ENCODE measurements at places on chromosomes 2 and 18. TPM values are rescaled to one million over a fixed set of nuclear protein-coding genes. Genes with fewer than 3 reads are reported as not detected.

DNA sequence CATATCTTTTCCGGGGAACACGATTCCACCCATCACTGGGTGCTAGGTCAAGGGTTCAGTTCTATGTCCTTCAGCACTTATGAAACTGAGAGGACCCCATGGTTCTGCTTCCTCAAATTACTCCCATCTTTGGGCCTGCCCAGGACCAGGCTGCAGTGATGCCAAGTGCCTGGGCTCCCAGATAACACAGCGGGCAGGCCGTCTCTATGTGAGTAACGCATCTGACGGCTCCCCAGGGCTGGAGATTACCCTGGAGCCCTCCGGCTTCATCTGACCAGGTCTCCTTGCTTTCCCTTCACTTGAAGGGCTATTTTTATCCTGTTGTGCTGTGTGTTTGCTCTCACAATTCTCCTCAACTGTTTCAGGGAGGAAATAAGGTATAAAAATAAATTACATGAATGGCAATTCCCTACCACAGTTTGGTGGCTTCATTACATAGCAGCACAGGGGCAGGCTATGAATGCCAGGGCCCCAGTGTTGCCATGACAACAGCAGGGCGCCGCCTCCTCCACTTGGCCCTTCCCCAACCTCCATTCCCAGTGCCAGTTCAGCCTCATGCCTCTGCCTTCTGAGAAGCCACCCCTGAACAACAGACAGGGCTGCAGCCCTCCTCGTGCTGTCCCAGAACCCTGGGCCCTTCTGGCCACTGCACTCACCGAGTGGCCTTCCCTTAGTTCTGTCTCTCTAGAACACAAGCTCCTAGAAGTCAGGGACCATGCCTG, 25.4 kb upstream of the TMEM131 start:
- DNase-seq: no peak

GRCh38 chr18:23871410-23871809, 143.1 kb upstream of the TTC39C start:
- no peak for DNase-seq

GRCh38 chr2:238142382-238143205, 4.1 kb downstream of the KLHL30 start:
- DNase-seq: no peak

DNA sequence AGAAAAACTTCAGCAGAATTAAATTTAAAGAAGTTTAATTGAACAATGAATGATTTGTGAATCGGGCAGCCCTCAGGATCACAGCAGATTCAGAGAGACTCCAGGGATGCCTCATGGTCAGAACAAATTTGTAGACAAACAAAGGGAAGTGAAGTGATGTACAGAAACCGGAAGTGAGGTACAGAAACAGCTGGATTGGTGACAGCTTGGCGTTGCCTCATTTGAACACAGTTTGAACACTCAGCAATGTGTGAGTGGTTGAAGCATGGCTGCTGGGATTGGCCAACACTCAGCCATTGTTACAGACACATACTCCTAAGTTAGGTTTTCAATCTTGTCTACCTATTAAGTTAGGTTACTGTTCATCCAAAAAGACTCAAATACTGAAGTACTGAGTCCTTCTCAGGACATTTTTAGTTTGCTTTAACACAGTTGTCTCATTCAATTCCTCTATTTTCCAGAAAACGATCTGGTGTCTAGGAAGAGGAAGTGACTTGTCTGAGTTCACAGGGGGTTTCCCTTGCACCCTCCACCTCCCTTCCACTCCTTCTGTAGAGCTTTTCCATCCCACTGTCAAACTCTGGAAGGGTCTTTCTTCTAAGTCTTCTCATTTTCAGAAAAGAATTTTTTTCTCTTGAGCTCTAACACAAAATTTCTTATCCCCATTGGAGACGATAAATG, 137.9 kb downstream of the SLC4A3 start:
- no peak for DNase-seq

DNA sequence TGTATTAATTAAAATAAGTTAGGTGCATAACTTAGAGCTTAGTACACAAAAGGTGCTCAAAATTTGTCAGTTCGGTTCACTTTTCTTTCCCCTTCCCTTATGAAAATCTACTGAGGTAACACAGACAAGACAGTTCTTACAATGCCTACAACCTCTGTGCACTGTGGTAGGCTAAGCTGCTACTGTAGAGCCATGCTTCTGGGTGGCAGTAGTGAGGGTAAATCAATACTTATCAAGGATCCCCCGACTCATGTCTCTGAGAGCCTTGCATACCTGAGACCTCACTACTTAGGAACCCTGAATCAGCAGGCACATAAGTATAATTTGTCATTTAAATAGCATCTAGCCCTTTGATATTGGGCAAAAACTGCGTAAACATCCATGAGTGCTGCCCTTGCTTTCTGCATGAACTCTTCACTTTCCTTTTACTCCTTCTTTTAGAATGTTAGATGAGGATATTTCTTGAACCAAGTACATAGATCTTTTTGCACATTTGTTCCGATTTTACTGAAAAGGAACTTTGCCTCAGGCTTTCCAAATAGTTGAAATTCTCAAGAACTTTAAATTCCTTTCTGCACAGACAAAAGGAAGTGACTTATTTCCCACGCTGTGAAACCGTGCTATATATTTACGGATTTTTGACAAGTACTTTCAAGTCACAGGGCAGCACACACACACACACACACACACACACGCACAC, 234.4 kb downstream of the TRIB2 start:
- DNase-seq: no peak

- DNase-seq: no peak
Measured at GRCh38 chr2:181984814-181985631, 630 bp upstream of the PPP1R1C start.

DNA sequence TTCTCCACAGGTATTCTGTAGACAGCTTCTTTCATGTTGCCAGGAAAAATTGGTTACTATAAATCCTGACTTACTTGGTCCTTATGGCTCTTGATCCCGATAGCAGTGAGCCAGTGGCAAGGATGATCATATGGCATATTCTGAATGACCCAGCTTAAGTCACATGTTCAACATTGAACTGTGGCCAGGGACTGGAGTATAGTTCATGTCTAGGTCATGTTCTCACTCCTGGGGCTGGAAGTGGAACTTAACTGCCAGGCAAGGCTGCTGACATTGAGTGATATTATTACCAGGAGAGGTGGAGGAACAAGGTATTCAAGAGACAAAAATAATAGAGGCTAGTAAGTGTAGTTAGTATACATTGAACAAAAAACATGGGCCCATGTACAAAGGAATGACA, 26.2 kb downstream of the R3HDM1 start:
- no peak for DNase-seq

Gene SRSF7
- 35.5 TPM for total RNA-seq

Gene GDF7
- total RNA-seq: 0.05 TPM
